Aorta (tissue), 5 donors: ENCODE measurements at places on chromosomes 2 and 18. TPM values are rescaled to one million over a fixed set of nuclear protein-coding genes. Genes with fewer than 3 reads are reported as not detected.

DNA sequence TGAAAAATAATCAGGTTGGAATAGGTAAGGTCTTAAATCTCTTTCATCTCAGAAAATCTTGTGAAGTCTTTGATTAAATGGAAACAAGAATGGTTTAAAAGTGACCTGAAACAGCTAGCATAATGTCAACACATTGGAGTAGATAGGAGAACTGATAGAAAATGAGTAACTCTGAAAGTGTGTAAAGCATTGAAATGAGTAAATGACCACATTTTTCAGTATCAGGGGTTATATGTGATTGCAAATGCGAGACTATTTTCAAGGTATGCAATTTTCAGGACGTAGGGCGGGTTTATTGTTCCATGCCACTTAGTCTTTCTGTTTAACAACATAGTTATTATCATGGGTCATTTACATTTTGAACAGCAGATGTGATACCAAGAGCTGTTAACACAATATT lies 1383.2 kb downstream of the LRP1B start:
- H3K4me1 ChIP-seq, result no peaks in the 10 kb centered on the region
- H3K27ac ChIP-seq, result no peak overlapping the region
- no peak for DNase-seq
- H3K27me3 ChIP-seq, result no peaks in the 10 kb centered on the region

GRCh38 chr18:74731097-74731496 lies 133.4 kb downstream of the ZNF407 start:
- no peaks in the 10 kb centered on the region for H3K4me1 ChIP-seq
- H3K4me3 ChIP-seq, result no peak overlapping the region
- H3K27ac ChIP-seq, result no peak overlapping the region
- no peak for DNase-seq

The ASPRV1 gene
- total RNA-seq, result 1.9 TPM

- H3K4me3 ChIP-seq, result peak within 1 kb of the TSS; percentile 85
- H3K36me3 ChIP-seq, result no peaks in the 10 kb centered on the region
- DNase-seq, result peak; percentile 96
- H3K4me1 ChIP-seq, result no peaks in the 10 kb centered on the region
- H3K27me3 ChIP-seq, result no peaks in the 10 kb centered on the region
- H3K27ac ChIP-seq, result no peak within 1 kb of the TSS
Observed at GRCh38 chr18:62186774-62187542, at the start of the genes PIGN and RELCH. TSS of gene PIGN (minus strand) at chr18:62187056. CDS start at chr18:62161353, 25,703 bp downstream. TSS of gene RELCH (plus strand) at chr18:62187255. CDS start at chr18:62187506, 251 bp downstream.

GRCh38 chr18:13868501-13869271 lies 44.7 kb downstream of the MC5R start:
- no peaks in the 10 kb centered on the region for H3K36me3 ChIP-seq
- no peaks in the 10 kb centered on the region for H3K4me1 ChIP-seq
- H3K27me3 ChIP-seq, result no peaks in the 10 kb centered on the region
- no peak overlapping the region for H3K4me3 ChIP-seq
- H3K27ac ChIP-seq, result no peak overlapping the region

- H3K27ac ChIP-seq, result no peak overlapping the region
- no peaks in the 10 kb centered on the region for H3K4me1 ChIP-seq
- H3K27me3 ChIP-seq, result no peaks in the 10 kb centered on the region
- peak; percentile 88 for DNase-seq
- no peaks in the 10 kb centered on the region for H3K36me3 ChIP-seq
Observed at GRCh38 chr2:231677632-231678104, 30.7 kb upstream of the PTMA start.

The TXNDC2 gene
- total RNA-seq, result 0.21 TPM

The CD302 gene
- 71.2 TPM for total RNA-seq

The NPHP1 gene
- total RNA-seq, result 8.3 TPM
